ENCODE measurements at places on chromosomes 5 and 9.

- no peak for DNase-seq
These were observed 723 bp downstream of the PPP1R26 start for GRCh38 chr9:135480071-135480939.

- DNase-seq = no peak
These were observed 7.8 kb downstream of the HSD17B3 start for GRCh38 chr9:96294159-96294545.

DNA sequence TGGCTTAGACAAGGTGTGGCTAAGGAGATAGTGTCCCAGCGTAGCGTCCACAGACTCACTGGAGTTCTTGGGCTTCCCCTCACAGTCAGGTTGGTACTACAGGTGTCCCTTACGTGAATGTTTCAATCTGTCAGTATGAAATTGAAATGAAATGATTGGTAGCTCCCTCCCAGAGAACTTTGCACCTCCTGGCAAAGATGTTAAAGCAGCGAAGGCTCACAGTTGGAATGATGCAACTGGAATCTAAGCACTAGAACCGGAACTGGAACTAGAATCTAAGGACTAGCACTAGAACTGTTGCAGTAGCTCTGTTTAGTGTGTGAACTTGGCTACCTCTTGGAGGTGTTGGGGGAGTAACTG lies 1.1 kb downstream of the SLC31A1 start:
- DNase-seq = peak; percentile 19

GRCh38 chr9:35161713-35162604 lies at the start of gene UNC13B:
TSS of gene UNC13B (plus strand) at chr9:35162009. CDS start at chr9:35162284, 275 bp downstream.
- DNase-seq = peak; percentile 53

DNA sequence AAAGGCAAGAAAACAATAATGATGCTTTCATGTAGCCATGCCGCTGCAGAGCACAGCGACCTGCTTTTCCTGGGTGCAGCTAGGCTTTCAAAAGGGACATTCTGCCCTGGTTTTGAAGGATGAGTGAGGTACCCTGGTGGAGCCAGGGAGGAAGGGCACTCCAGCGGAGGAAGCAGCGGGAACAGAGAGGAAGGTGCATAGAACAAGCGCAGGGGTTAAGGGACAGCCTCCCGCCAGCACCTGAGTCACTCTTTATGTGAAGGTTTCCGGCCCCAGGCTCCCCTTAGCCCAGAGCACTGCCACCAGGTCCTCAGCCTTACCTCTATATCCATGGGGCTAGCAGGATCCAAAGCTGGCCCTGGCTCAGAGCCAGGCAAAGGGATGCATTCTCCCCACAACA lies 221.1 kb downstream of the CDK5RAP2 start:
- no peak for DNase-seq

DNA sequence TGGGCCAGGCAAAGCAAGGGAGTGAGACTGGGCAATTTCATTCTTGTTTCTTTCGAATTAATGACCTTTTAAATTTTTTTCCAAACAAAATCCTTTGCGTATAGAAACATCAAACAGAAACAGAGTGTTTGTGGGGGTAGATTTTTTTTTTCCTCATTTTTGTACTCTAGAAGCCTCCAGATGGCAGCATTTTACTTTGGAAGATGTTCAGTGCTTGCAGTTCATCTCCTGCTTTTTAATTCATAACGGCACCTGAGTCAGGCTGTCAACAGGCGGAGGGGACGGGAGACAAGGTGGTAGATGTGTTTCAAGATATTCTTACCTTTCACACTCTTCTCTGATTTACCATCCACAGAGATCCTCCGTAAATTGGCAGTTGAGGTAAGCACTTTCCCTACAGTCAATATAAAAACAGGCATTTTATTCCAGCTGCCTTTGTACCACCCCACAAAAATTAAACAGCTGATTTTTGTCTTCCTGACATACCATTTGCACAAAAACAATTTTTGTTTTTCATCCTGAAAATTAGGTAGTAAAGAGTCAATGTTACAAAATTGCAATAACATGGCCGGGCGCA lies 99.5 kb upstream of the FBXL17 start:
- DNase-seq = peak; percentile 1

DNA sequence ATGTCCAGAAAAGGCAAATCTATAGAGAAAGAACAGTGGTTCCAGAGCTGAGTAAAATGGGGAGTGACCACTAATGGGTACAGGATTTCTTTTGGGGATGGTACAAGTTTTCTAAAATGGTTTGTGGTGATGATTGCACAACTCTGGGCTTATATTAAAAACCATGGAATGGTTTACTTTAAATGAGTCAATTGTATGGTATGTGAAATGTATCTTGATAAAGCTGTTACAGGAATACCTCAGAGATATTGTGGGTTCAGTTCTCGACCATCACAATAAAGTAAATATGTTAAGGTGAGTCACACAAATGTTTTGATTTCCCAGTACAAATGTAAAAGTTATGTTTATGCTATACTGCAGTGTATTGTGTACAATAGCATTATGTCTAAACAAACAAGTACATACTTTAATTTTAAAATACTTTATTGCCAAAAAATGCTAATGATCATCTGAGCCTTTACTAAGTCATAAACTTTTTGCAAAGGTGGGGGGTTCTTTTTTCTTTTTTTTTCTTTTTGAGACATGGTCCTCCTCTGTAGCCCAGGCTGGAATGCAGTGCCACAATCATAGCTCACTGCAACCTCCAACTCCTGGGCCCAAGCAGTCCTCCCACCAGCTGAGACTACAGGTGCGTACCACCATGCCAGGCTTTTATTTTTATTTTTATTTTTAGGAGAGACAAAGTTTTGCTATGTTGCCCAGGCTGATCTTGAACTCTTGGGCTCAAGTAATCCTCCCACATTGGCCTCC lies 65.9 kb downstream of the SHOC1 start:
- DNase-seq = peak; percentile 36

GRCh38 chr5:155064580-155064979 lies 51.0 kb downstream of the KIF4B start:
- no peak for DNase-seq

- DNase-seq = no peak
These were observed 2.2 kb downstream of the RACK1 start for GRCh38 chr5:181241393-181241975.

DNA sequence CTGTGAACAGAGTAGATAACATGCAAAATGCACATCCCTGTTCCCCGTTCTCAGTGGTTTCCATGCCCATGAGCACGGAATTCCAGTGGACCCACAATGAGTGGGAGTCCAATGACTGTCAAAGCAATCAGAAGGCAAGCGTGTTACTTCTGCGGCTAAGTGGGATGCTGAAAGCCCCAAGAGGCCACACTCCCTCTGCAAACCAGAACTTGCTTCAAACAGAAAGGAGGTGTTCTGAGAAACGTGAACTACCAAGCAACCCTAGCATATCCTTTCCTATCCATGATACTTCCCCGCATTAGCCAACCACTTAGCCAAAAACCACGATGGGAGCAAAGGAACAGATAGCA lies 21.7 kb upstream of the MVB12B start:
- DNase-seq = no peak

DNA sequence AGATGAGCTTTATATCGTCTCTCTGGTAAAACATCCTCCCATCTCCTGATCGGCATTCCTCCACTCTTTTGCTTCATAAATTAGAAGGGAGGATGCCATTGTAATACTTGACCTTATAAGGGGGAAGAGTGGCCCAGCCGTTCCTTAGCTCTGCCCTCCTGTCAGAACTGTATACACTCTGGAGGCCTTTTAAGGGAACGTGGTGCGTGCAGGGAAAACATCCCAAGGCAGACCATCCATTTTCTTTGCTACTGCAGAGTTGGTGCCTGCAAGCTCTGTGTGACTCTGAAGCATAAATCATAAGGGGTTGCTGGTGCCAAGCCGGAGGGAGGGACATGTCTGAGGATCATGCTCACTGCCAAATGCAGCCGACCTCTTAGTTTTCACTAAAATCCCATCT lies 90.4 kb downstream of the PGM5 start:
- no peak for DNase-seq

GRCh38 chr9:90442723-90443122 lies 199.9 kb downstream of the DIRAS2 start:
- DNase-seq = no peak

Measured in epithelial cell of proximal tubule (primary cell).